ENCODE measurements at places on chromosomes 16 and 17. TPM values are rescaled to one million over a fixed set of nuclear protein-coding genes. Genes with fewer than 3 reads are reported as not detected.

DNA sequence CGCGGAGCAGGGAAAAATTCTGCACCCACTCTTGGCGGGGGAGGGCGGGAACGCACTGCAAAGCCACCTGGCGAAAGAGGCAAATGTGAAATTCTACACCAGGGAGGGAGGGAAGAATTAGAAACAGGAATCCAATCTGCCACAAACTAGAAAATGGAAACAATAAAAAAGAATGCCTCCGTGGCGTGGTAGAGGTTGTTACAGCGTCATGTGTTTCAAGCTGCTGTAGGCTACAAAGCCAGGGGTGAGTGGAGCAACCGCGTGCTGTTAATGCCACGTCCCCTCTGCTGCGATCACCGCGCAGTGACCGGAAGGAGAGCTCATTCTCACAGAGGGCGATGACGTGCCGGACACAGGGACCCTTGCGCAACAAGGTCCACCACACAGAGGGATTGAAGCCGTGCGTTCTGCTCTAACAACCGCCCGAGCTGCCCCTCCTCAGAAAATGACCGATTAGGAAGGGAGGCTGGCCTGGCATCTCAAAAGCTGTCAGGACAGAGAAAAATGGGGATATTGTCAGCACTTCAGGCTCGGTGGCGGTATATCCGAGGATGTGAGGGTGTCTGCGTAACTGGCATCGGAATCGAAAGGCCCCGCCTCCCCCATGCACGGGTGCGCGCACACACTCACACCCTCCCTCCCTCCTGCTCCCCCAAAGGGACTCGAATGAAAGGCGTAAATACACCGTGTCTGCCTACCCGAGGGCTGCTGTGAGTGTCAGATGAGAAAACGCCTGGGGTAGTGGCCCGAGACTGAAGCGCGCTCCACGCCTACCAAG is 70.8 kb upstream of the TNRC6C start:
- DNase-seq = no peak

DNA sequence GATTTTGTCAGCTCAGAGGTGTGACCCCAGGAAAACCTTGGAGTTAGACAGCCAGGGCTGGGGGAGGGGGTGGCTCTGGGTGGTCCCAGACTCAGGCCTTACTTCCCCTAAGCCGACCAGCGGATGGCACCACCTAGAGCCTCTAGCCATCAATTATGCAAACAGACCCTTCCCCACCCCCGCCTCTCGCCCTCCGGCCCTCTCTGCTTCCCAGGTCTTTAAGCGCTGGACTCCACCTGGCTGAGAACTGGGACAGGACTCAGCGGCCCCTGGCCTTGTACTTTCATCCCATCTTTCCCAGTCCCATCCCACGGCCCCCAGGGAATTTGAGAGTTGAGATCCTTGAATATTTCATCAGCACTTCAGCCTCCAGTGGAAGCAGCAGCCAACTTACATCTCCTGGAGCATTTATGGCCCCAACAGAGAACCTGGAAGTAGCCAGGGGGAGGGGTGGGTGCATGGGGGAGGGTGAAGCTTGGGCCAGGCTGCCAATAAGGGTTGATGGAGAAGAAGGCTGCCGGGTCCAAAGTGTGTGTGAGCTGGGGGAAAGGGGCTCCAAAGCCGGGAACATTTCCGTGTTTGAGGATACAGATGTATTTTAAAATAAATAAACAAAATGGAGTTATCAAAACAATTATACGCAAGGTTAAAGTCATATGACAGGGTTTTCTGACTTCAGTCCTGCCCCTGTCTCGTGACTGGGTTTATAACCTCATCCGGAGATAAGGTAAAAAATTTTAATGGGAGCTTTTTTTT is 7.5 kb upstream of the JUP start:
- no peak for DNase-seq

Gene MED1
- total RNA-seq = 27.4 TPM

GRCh38 chr17:41538565-41538991 is 10.5 kb upstream of the KRT19 start:
- no peak for DNase-seq

Gene TNS4
- 5.4 TPM for total RNA-seq

- DNase-seq = peak; percentile 78
Observed at GRCh38 chr17:40349895-40350688, 14.4 kb downstream of the GJD3 start.

DNA sequence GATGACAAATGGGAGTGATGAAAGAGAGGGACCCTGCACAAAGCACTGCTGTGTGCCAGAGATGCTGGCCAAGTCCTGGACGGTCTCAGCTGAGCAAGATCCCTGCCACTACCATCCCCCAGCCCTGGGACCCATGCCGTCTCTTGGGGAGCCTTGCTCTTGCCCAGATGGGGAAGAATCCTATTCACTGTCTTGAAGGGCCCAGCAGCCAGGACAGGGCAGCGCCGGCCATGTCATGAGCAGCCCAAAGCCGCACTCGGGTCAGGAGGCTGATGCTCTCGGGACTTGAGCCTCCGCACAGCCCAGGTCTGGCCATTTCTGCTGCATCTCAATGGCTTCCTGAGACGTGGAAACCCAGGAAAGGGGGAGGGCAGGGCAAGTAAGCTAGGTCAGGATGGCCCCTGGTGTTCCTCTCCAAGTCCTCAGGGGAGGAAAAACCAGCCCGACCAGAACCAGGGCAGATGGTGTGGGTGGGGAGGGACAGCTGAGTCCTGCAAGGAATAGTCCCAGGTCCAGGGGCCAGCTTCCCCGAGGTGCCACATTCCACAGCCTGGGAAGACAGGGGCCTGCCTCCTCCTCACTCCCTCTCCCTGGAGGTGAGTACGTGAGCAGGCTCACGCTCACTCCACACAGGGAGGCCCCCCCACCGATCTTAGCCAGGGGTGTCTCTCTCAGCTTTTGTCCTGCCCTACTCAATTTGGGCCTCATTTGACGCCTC is 7.8 kb upstream of the KRT19 start:
- no peak for DNase-seq

Gene SOCS1
- 6.9 TPM for total RNA-seq

DNA sequence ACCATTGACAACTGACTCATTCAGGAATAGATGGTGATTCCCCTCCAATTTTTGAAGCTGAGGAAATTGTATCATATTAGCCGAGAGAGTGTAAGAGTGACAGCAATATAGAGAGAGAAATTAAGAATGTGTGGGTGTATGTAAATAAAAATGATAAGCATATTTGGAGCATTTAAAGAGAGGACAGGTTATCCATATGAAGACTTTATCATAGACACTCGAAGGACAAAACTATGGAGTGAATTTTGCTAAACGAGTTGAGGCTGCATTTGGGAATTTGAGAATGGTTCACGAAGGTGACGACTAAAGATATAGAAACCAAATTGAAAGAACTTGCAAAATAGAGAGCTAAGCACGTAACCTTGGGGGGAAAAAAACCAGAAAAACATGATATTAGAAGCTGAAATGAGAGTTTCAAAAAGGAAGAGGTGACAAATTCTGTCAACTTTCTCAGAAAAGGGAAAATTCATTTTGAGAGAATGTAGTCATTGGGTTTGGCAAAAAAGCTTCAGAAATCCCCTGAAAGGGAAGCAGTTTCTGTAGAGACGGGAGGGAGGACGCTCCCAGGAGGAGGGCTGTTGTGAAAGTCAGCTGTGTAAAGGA is 129.7 kb downstream of the KCNJ2 start:
- DNase-seq = no peak

DNA sequence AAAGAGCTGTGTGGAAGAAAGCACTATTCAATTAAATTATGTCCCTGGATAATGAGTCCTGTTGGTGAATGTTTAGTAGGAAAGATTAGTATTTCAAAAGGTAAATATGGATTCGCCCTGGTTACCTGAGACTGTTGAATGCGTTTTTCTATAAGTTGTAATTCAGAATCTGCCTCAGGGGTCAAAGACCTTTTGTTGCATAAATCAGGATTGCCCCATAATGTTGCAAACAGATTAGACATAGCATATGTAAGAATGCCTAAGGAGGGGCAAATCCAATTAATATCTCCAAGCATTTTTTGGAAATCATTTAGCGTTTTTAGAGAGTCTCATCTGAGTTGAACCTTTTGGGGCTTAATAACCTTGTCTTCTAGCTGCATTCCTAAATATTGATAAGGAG is 70.1 kb upstream of the ARL4D start:
- no peak for DNase-seq

- DNase-seq = peak; percentile 86
Observed at GRCh38 chr17:77286641-77287431, 146.1 kb downstream of the SEC14L1 start.
